Globus pallidus (tissue), 1 donor: ENCODE measurements at places on chromosomes 2 and 18.

GRCh38 chr2:46697830-46698323, 217.7 kb downstream of the MCFD2 start:
- DNase-seq, result no peak

DNA sequence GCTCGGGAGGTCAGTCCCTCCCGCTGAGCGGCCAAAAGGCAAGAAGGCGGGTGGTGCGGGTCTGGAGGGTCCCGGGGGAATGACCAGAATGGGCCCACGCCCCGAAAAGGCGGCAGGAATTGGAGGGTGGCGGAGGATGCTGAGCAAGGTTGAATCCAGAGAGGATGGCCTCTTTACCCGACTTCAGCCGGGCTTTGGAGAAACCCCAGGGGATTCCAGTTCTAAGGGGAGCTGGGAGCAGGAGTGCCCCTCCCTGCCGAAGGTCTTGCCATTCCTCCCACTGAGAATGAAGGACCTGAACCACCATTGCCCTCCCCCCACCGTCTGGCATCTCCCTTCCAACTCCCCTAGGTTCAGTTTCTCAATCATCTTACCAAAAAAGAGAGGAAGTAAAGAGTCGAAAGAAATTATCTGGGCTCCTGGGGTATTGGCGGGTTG, 38.9 kb upstream of the ATP6V1B1 start:
- DNase-seq, result no peak

- DNase-seq, result no peak
Observed at GRCh38 chr18:24736662-24737330, 276.4 kb downstream of the HRH4 start.

DNA sequence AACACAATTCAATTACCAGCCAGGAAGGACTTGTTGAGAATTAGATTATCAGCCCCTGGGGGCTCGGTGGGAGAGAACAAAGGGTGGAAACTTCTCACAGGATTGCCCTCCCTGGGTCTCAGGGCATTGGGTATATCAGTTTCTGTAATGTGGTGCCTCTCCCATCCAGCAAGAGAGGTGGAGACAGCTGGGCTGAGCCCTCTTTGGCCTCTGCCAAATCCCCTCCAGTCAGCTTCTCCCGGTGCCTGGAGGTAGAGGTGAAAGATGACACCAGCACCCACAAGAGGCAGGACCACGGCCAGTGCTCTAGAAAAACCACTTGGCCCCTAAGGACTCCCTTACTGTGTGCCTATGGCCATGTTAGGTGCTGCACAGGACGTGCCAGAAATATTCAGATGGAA, 179.7 kb downstream of the HAUS1 start:
- DNase-seq, result no peak

- no peak for DNase-seq
Observed at GRCh38 chr2:207087046-207087902, 78.5 kb downstream of the KLF7 start.

DNA sequence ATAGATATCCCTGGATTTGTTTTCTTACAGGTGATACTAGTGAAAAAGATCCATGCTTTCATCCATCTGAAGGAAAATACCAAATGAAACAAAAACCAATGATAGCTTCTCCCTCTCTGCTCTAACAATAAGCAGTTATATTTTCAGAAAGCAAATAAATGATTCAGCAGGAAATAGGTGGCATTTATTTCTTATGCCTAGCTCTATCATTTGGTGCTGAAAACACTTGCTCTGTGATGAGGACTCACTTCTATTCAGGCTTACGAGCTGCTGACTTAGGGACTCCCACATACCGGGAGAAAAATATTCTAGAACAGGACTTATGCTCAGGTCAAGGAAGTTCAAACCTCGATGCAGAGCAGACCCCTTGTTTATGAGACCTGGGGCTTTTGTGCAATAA, 142.6 kb downstream of the SETBP1 start:
- DNase-seq, result no peak

DNA sequence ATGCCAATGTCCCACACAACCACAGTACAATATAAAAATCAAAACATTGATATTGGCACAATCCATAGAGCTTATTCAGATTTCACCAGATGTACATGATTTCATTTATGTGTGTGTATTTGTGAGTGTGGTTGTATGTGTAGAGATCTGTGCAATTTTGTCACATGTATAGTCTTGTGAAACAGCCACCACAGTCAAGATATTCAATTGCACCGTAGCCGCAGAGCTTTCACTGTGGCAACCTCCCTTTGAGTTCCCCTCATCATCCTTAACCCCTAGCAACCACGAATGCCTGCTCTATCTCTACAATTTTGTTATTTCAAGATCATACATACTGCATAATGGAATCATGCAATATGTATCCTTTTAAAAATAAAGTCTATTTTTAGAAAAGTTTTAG, 391.3 kb downstream of the SETBP1 start:
- no peak for DNase-seq

GRCh38 chr2:126971481-126972278, 73.0 kb downstream of the TEX51 start:
- peak; percentile 71 for DNase-seq

GRCh38 chr18:39365836-39366485, 1800.4 kb upstream of the CELF4 start:
- DNase-seq, result no peak

- peak; percentile 42 for DNase-seq
Observed at GRCh38 chr18:13235981-13236380, 17.4 kb downstream of the LDLRAD4 start.

DNA sequence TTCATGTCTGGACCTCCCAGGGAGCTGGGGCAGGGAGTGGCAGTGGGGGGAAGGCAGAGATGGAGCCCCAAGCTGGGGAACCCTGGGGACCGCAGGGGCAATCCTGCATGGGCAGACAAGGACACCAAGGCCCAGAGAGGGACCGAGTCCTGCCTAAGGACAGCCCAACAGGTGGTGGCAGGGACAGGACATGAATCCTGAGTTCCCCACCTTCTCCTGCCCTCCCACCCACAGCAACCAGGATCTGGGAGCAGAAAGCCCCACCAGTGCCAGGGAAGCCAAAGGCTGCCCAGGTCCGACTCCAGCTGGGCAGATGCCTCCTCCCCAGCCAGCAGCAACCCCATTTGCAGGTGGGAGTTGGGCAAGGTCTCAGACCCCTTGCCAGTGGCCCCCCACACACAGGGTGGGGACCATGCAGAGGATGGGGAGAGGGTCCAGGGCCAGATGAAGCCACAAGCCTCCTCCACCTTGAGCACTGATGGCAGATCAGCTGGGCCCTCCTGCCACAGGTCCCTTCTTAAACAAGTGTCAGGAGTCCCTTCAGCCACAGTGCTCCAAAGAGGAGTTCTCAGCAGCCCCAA, 6.3 kb downstream of the ADRA2B start:
- no peak for DNase-seq

GRCh38 chr18:49626842-49627467, 65.1 kb downstream of the LIPG start:
- no peak for DNase-seq

DNA sequence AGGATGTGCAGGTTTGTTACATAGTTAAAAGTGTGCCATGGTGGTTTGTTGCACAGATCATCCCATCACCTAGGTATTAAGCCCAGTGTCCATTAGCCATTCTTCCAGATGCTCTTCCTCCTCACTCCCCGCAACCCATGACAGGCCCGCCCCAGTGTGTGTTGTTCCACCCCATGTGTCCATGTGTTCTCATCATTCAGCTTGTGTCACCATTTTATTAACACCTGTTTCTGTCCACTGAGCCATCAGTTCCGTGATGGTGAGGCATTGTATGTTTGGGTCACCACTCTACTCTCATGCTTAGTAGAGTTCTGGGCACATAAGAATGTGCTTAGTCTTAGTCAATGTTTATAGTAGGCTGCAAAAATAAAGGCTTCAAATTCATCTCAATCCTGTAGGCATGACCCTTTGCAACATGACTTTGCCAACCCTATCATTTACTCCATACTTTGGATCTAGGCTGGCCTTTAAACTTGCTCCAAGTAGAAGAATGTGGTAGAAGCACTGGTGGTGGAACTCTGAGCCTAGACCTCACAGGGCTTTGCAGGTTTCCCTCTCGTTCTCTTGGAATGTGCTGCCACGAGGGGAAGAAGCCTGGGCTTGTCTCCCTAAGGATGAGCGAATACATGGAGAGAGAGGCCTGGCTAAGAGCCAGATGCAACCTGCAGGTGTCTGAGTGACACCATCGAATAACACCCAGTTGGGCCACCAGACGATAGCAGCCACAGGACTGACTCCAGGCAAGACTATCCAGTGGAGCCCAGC, 161.5 kb downstream of the NAPG start:
- no peak for DNase-seq

DNA sequence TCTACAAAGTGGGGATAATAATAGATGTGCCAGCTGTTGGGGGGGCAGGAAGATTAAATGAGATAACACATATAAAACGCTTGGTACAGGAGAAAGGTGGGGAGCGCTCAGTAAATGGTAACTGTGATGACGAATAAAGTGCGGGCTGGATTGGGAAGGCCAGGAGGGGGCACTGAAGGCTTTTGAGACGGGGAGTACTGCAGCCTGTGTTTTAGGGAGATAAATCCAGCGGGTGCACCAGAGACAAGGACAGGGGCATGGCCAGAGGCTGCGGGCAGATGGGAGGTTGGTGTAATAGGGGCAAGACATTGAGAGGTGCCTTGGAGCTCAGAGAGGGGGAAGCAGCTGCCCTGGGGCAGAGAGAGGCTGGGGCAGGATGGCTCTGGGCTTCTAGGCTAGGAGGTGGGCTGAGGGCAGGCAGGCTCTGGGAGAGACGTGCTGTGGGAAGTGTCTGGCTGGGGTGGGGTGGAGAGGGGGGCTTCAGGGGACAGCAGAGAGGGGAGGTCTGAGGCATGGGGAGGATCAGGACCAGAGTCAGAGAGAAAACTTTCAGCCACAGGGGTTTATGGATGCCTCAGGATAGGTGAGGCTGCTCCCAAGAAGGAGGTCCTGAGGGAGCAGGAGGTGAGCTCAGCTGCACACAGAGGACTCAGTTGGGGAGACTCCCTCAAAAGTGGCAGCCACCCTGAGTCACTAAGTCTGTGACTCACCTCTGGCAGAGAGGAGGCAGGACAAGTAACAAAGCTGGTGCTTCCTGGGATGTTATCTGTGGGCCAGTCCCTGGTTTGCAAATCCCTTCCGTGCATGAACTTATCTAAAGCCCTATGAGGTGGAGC, 18.8 kb downstream of the TEX44 start:
- no peak for DNase-seq
